Caco-2 (cell line): ENCODE measurements at places on chromosomes 5 and 9. TPM values are rescaled to one million over a fixed set of nuclear protein-coding genes. Genes with fewer than 3 reads are reported as not detected.

CTXN3 gene
- total RNA-seq, result not detected in 2 replicates

NIPAL4 gene
- 0.81 and 0.86 TPM in 2 replicates for total RNA-seq

WNT8A gene
- total RNA-seq, result not detected in 2 replicates

AK8 gene
- total RNA-seq, result 0.88 and 1.0 TPM in 2 replicates

NDST1 gene
- total RNA-seq, result 106 and 110 TPM in 2 replicates

ARHGAP26 gene
- 74.6 and 79.8 TPM in 2 replicates for total RNA-seq

LMNB1 gene
- total RNA-seq, result 143 and 152 TPM in 2 replicates

RIGI gene
- 7.9 and 8.0 TPM in 2 replicates for total RNA-seq

LIFR gene
- 4.8 and 5.1 TPM in 2 replicates for total RNA-seq

KCNMB1 gene
- not detected in 2 replicates for total RNA-seq

CER1 gene
- not detected in 2 replicates for total RNA-seq

RCL1 gene
- 15.1 and 15.7 TPM in 2 replicates for total RNA-seq

TMC1 gene
- total RNA-seq, result not detected in 2 replicates

FKBP15 gene
- total RNA-seq, result 20.1 TPM in 2 replicates

IFNB1 gene
- not detected in 2 replicates for total RNA-seq

SCGB3A2 gene
- total RNA-seq, result not detected in 2 replicates

DBH gene
- not detected in 2 replicates for total RNA-seq

RNF208 gene
- total RNA-seq, result 6.3 and 6.5 TPM in 2 replicates

C9orf152 gene
- total RNA-seq, result 0.36 and 0.42 TPM in 2 replicates

PRSS3 gene
- 33.8 and 36.8 TPM in 2 replicates for total RNA-seq

NIM1K gene
- total RNA-seq, result 0.14 TPM in 1 of 2 replicates, not detected in the other

PCDHA9 gene
- not detected in 2 replicates for total RNA-seq

CXCL14 gene
- not detected in 2 replicates for total RNA-seq

XPA gene
- 15.6 and 18.8 TPM in 2 replicates for total RNA-seq

LCN15 gene
- not detected in 2 replicates for total RNA-seq

SLC6A7 gene
- total RNA-seq, result not detected in 2 replicates

MYMK gene
- not detected in 2 replicates for total RNA-seq

FBN2 gene
- 0.09 and 0.56 TPM in 2 replicates for total RNA-seq

IFNK gene
- total RNA-seq, result not detected in 2 replicates

KLF9 gene
- total RNA-seq, result 0.77 and 0.98 TPM in 2 replicates

INVS gene
- 15.6 and 17.3 TPM in 2 replicates for total RNA-seq

OR1J2 gene
- not detected in 2 replicates for total RNA-seq

BHMT gene
- not detected in 2 replicates for total RNA-seq

CNTNAP3 gene
- total RNA-seq, result not detected in 2 replicates

PJA2 gene
- 34.2 and 34.7 TPM in 2 replicates for total RNA-seq

VCAN gene
- 27.4 and 34.1 TPM in 2 replicates for total RNA-seq

THBS4 gene
- total RNA-seq, result 0.28 TPM in 1 of 2 replicates, not detected in the other

TNPO1 gene
- total RNA-seq, result 148 TPM in 2 replicates

GFRA3 gene
- 2.4 and 2.7 TPM in 2 replicates for total RNA-seq

OTULINL gene
- total RNA-seq, result 16.3 and 18.3 TPM in 2 replicates

FOXD4 gene
- 0.56 and 0.93 TPM in 2 replicates for total RNA-seq

HAVCR1 gene
- total RNA-seq, result 135 and 144 TPM in 2 replicates

SPINK13 gene
- total RNA-seq, result not detected in 2 replicates

FBP2 gene
- not detected in 2 replicates for total RNA-seq

MEGF9 gene
- 2.8 and 2.9 TPM in 2 replicates for total RNA-seq

TXNDC8 gene
- not detected in 2 replicates for total RNA-seq
